Gastroesophageal sphincter (tissue), 4 donors: ENCODE measurements at places on chromosomes 7 and 10.

GRCh38 chr10:102763037-102763607, 19.4 kb downstream of the WBP1L start:
- ATAC-seq: no peak

DNA sequence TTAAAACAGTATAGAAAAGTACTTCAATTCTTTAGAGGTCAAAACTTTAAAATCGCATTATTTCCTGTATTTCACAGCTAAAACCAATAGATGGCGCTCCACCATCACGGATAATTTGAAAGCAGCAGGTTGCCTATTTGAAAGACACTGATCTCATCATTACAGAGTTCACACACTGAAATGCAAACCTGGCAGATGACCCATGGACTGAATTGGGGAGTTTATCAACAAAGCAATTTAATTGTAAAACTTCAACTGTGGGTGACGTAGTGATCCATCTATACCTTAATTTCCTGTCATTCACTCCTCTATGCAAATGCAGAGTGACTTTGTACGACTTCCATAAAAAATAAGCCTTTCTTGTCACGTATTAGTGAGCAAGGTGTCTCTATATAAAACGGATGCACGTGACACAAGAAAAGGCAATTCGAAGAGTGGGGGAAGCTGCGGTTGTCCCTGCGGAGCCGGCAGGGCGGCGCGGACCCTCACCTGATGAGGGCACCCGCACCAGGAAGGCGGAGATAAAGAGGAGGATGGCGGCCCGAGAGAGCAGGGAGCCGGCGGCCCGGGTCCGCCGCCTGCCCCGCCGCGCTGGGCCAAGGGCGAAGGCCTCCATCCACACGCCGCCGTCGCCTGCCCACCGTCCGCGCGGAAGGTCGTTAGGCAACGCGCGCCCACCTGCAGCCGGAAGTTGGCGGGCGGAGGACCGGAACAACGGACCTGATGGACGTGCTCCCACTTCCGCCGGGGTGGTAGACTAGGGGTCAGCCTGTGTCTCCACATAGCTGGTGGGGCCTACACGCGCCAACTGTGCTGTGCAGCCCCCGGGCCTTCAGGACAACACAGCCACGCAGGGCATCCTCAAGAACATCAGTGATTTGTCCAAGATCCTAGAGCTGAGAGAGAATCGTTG, at the start of gene ZPBP:
Gene ZPBP (minus strand): TSS at position 668 of the 913 bp plus-strand sequence. CDS start 52 bp downstream, at position 616.
- no peak for ATAC-seq

GRCh38 chr10:16184096-16184597, 252.7 kb upstream of the PTER start:
- no peak for ATAC-seq

DNA sequence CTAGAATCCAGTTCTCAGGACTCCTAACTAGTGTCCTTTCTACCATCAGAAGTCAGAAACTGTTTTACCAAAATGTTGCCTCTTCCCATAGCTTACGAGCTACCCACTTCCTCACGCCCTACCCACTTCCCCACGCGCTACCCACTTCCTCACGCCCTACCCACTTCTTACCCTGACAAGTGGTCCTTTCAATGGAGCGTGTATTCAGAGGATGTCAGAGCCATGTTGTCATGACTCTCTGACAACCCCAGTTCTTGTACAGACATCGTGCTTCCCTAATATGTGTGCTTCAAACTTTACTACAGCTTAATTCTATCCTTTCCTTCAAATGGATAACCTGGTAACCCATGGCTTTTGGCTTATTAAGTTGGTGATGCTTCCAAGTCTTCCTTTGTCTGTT, 84.8 kb upstream of the PHF14 start:
- ATAC-seq: no peak

GRCh38 chr7:46224363-46224762, 303.3 kb upstream of the IGFBP3 start:
- ATAC-seq: no peak

DNA sequence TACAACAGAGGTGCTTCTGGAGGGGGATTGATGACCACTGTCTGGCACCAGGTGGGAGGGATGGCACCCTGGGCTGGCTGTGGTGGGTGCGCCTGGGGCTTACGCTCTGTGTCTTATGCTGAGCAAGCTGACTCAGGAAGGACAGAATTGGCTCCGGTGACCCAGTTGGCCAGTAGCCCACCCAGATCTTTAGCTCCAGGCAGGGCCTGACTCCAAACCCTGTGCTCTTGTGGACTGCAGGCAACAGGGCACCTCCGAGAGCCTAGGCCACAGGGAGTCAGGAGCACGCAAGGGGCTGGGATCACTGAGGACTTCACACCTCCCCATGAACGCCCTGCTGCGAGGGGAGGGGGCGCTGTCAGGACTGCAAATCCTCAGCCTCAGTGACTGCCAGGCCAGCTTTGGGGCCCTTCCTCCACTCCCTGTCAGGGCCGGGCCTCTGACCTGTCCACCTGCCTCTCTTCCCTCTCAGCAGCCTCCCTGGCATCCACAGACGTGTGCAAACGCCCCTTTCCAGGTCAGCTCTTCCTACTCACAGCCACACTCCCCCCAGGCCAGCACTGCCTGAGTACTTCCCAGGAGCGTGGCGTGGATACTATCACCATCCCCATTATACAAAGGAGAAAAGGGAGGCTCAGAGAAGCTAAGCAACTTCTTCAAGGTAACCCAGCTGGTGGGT, 118.7 kb downstream of the SLIT1 start:
- no peak for ATAC-seq

- ATAC-seq: peak; percentile 28
Observed at GRCh38 chr7:55191926-55192692, 173.0 kb upstream of the LANCL2 start.
